ENCODE measurements at places on chromosomes 6 and 20.

GRCh38 chr6:44335631-44336030 lies 6.8 kb upstream of the SPATS1 start:
- DNase-seq, result no peak

- DNase-seq, result no peak
Measured at GRCh38 chr6:128252341-128253176, 267.8 kb downstream of the PTPRK start.

DNA sequence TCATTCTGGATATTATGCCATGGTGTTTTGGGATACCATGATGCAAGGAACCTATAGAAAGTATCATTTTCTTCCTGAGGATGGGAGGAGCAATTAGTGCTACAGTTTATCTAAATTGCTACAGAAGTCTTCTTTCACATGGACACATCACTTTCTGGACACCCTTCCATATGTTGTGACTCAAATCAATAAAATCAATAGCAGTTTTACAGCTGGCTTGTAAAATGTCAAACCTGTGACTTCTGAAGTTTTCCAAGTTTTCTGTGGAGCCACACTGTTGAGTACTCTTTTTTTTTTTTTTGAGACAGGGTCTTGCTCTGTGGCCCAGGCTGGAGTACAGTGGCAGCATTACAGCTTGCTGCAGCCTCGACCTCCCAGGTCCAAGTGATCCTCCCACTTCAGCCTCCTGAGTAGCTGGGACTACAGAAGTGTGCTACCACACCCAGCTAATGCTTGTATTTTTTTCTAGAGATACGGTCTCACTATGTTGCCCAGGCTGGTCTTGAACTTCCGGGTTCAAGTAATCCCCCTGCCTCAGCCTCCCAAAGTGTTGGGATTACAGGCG lies 24.1 kb upstream of the CD2AP start:
- DNase-seq, result no peak

DNA sequence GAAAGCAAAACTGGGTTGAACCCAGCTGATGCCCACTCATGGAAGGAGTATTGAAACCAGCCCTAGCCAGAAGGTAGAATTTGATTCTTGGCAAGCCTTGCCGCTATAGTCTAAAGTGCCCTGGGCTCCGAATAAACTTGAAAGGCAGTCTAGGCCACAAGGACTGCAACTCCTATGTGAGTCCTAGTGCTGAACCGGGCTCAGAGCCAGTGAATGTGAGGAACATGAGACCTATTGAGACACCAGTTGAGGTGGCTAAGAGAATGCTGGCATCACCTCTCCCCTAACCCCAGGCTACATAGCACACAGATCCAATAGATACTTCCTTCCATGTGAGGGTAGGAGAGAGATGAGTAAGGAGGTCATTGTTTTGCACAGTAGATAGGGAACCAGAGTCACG lies 3.5 kb upstream of the DEFB110 start:
- DNase-seq, result no peak

GRCh38 chr6:166614589-166614988 lies 12.5 kb downstream of the RPS6KA2 start:
- DNase-seq, result no peak

GRCh38 chr20:63814891-63815614 lies 16.0 kb downstream of the ZBTB46 start:
- no peak for DNase-seq

GRCh38 chr6:25485821-25486534 lies 166.0 kb upstream of the SCGN start:
- DNase-seq, result no peak

DNA sequence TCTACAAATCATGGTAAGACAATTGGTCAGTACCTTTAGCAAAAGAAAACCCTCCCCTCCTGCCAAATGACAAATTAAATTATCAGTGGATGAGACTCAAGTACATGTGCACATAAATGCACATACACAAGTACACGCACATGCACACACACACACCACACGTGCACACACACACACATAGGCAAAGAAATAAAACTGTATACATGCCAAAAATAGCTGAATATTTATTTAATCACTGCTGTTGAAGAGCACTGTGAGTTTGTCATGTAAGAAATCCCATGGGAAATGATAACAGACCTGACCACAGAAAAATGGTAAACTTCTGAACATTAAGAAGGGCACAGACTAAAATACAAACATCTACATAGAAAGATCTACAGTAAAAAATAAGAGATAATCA lies 46.6 kb upstream of the TNFAIP3 start:
- no peak for DNase-seq

GRCh38 chr6:29948277-29948676 lies 5.9 kb downstream of the HLA-A start:
- DNase-seq, result no peak

DNA sequence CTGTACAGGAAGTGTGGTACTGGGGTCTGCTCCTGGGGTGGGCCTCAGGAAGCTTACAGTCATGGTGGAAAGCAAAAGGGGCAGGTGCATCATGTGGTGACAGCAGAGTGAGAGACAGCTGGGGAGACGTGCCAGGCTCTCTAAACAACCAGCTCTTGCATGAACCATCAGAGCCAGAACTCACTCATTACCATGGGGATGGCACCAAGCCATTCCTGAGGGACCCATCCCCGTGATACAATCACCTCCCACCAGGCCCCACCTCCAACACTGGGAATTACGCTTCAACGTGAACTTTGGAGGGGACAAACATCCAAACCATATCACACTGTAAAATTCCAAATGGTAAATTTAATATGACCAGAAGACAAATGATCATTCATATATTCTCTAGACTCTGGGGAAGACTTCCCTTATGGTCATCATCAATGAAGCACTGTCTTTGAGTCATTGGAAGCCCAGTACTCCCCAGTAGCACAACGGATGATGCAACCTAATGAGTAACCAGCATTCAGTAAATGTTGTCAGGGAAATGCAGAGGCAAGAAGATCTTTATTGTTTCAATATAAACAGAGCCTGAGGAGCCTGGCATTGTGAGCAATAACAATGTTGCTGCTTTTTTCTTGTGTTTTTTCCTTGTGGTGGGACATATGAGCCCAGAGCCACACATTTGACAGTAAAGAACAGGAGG lies 48.2 kb upstream of the RALY start:
- DNase-seq, result no peak

GRCh38 chr20:57261457-57262251 lies 4.8 kb downstream of the BMP7 start:
- DNase-seq, result no peak

DNA sequence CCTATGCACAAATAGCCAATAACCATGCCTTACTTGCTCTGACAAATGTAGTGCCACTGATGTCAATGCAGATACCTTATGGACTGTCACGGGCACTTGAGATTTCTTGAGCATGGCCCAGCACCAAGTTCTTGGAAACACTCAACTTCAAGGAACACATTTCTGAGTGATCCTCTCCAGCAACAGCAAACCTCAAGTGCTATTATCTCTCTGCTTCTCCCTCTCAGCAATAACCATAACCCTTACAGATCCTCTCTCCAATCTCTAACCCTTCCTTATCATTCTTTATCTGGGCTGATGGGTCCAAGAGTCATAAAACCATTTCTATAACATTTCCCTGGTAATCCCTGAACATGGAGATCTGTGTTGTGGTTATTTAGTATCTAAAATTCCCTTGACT lies 266.9 kb upstream of the STXBP5 start:
- DNase-seq, result no peak

- DNase-seq, result no peak
Measured at GRCh38 chr6:129786548-129786947, 74.6 kb downstream of the TMEM244 start.

GRCh38 chr6:40599555-40599954 lies 12.4 kb upstream of the LRFN2 start:
- no peak for DNase-seq

GRCh38 chr6:26211963-26212362 lies 124.7 kb downstream of the HFE start:
- no peak for DNase-seq

DNA sequence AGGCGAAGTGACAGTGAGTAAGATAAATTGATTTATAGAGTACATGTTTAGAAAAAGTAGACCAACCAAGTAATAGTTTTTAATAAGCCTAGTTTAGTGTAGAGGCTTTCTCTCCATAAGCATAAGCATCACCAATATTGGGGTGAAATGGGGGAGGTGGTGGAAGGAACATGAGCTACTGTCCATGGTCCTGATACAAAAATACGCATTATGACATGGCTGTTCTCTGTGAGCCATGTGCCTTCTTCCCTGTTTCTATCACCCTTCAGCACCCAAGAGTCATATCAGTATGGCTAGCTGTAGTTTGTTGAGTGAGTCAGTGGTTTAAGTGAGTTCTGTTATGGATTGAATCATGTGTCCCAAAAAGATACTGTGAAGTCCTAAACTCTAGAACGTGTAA lies 150.8 kb downstream of the EDN1 start:
- DNase-seq, result no peak

DNA sequence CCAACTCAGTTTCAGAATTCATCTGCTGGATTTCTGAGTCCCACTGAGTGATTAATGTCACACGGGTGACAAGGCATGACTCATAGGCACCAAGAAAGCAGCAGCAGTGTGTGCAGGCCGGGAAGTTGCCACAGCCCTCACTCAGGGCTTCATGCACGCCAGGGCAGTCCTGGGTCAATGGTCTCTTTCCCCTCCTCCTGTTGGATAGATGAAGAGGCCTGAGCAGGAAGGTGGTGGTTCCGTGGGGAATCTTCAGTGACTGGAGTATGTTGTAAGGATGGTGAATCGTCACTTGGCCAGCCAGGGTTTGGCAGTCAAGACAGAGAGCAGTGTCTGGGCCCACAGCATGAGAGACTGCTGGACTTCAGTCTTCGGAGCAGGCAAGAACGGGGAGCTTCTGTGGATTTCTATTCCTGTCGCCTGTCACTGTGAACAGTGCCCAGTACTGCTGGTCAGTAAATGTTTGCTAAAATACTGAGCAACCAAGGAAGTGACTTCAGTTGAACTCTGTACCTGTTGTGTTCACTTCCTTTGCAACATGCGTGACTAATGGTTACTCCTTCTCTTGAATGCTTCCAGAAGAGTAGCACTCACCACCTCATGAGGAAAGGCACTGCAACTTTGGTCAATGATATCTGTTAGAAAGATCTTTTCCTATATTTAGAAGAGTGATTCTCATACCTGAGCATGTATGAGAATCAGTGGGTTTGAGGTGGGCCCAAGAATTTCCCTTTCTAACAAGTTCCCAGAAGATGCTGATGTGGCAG lies 62.0 kb upstream of the CD93 start:
- DNase-seq, result no peak

GRCh38 chr6:169969372-169970099 lies 218.1 kb downstream of the ERMARD start:
- no peak for DNase-seq
